ENCODE measurements at places on chromosomes 13 and 19. TPM values are rescaled to one million over a fixed set of nuclear protein-coding genes. Genes with fewer than 3 reads are reported as not detected.

The APOC4 gene
- not detected for total RNA-seq

The FFAR2 gene
- total RNA-seq, result not detected

DNA sequence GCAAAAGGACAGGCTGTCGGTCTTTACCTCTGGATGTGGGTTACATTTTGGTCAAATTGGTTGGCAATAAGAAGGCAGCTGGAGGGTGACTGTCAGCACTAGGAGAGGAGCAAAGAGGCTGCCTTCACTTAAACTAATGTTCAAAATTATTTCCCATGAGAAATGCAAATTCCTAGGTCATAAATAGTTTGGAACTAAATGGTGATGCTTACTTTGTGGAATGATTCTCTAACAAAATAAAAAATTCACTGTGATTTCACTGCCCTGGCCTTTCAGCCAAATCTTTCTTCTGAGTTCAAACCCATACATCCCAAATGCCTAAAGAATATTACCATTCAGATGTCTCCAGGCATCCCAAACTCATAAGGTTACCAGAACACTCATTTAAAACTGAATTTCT, 25.0 kb upstream of the OXGR1 start:
- H3K36me3 ChIP-seq, result no peaks in the 10 kb centered on the region
- no peaks in the 10 kb centered on the region for H3K4me1 ChIP-seq
- no peak overlapping the region for H3K4me3 ChIP-seq
- no peak for DNase-seq
- no peak overlapping the region for H3K27ac ChIP-seq
- H3K27me3 ChIP-seq, result peaks cover 4% of the 10 kb centered on the region

DNA sequence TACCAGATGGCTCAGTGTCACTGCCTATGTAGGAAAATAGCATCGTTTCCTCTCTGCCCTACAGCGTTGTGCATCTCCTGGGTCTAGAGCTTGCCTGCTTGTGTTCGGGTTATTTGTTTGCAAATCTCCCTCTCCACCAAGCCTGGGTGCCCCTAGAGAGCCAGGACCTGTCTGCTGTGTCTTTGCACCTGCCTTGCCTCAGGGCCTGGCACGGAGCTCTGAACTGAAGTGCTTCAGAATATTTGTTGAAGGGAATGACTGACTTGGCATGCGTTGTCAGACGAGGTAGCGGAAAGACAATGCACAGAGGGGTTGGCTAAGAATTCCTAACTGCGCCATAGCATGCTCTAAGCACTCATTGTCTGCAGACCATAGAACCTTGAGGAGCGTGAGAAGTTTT, 263.4 kb downstream of the FGF9 start:
- H3K4me3 ChIP-seq, result no peak overlapping the region
- no peak for DNase-seq
- no peaks in the 10 kb centered on the region for H3K4me1 ChIP-seq
- no peak overlapping the region for H3K27ac ChIP-seq

DNA sequence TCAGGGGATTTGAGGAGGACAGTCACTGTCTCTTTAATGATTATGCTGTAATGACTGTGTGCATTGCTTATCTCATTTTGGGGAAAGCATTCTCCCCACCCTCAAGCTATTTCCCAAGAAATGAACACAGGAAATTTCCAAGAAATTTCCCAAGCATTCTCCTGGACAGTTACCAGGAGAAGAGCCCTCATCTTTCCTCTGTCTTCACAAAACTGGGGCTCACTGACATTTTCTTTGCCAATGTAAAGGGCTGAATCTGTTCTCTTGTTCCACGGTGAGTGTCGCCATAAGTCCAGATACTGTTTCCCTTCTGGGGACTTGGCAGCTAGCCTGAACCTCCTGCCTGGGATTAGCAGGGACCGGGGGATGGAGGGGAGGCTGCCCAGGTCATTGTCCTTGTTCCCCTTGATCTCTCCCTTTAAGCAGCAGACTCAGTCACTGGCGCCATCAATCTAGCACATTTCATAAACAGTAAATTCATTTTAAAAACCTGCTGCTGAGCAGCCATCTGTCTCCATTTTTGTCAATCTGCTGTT, 172.8 kb downstream of the DNAJC15 start:
- no peak overlapping the region for H3K27ac ChIP-seq
- H3K4me1 ChIP-seq, result no peaks in the 10 kb centered on the region
- no peaks in the 10 kb centered on the region for H3K36me3 ChIP-seq
- H3K4me3 ChIP-seq, result no peak overlapping the region
- no peaks in the 10 kb centered on the region for H3K27me3 ChIP-seq

- H3K27me3 ChIP-seq, result no peaks in the 10 kb centered on the region
- H3K4me1 ChIP-seq, result no peaks in the 10 kb centered on the region
- H3K36me3 ChIP-seq, result no peaks in the 10 kb centered on the region
Observed at GRCh38 chr19:28631961-28632360, 581.0 kb downstream of the UQCRFS1 start.

DNA sequence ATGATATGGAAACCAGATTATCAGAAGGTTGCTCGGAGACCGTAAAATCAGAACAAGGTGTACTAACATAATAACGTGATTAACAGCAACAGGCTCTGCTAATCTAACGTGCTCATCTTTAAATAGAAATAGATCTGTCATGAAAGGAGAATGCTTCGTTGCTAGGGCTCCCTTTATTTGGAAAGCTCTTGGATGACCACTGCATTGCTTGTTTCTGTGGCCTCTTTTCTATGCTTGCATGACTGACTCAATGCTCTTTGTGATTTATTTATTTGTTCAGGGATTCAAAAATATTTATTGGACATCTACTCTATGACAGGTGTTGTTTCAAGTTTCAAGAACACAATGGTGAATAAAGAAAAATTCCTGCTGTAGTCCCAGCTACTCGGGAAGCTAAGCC, 22.3 kb upstream of the ZDHHC20 start:
- peak; percentile 66 for DNase-seq
- no peak overlapping the region for H3K27ac ChIP-seq
- no peak overlapping the region for H3K4me3 ChIP-seq
- no peaks in the 10 kb centered on the region for H3K36me3 ChIP-seq

- H3K27ac ChIP-seq, result no peak overlapping the region
- no peaks in the 10 kb centered on the region for H3K36me3 ChIP-seq
- peak; percentile 52 for DNase-seq
- H3K4me3 ChIP-seq, result no peak overlapping the region
Observed at GRCh38 chr19:48654299-48655059, 8.5 kb upstream of the CA11 start.

The SULT2A1 gene
- not detected for total RNA-seq

- H3K36me3 ChIP-seq, result no peaks in the 10 kb centered on the region
- H3K27ac ChIP-seq, result no peak overlapping the region
- peaks cover 4% of the 10 kb centered on the region for H3K27me3 ChIP-seq
- no peak overlapping the region for H3K4me3 ChIP-seq
Observed at GRCh38 chr19:39544911-39545310, 5.0 kb upstream of the EID2 start.

The ZFP14 gene
- 4.3 TPM for total RNA-seq

GRCh38 chr19:41792513-41793413, 3.6 kb upstream of the CEACAM3 start:
- H3K27ac ChIP-seq, result no peak overlapping the region
- no peaks in the 10 kb centered on the region for H3K36me3 ChIP-seq
- H3K27me3 ChIP-seq, result no peaks in the 10 kb centered on the region
- no peak for DNase-seq
- no peak overlapping the region for H3K4me3 ChIP-seq

The FOSB gene
- 3.8 TPM for total RNA-seq

The PDX1 gene
- total RNA-seq, result not detected

- H3K4me1 ChIP-seq, result no peaks in the 10 kb centered on the region
- H3K27me3 ChIP-seq, result no peaks in the 10 kb centered on the region
- peaks cover 6% of the 10 kb centered on the region for H3K36me3 ChIP-seq
- DNase-seq, result no peak
- H3K27ac ChIP-seq, result no peak overlapping the region
- no peak overlapping the region for H3K4me3 ChIP-seq
Observed at GRCh38 chr13:96020155-96020575, 33.0 kb downstream of the UGGT2 start.

DNA sequence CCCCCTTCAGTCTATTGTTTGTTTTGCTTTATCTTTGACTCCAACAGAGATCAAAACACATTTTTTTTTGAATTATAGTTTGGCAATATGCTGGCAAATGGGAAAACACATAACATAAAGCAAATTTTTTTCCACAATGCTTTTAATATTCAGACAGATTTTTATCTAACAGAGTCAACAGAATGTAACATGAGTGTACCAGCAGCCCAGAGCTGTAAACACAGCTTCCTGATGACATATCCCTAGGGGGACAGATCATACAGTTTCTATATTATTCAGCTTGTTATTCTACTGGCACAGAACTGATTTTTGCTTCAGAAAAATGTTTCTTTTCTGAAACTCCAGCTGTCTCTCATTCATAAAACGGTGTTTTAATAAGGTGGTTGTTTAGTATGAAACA, 168.8 kb downstream of the OLFM4 start:
- H3K27ac ChIP-seq, result no peak overlapping the region
- no peaks in the 10 kb centered on the region for H3K4me1 ChIP-seq
- no peak for DNase-seq
- no peaks in the 10 kb centered on the region for H3K36me3 ChIP-seq
- no peaks in the 10 kb centered on the region for H3K27me3 ChIP-seq

Measured in osteoblast (primary cell).